Epithelial cell of esophagus (primary cell): ENCODE measurements at places on chromosomes 5 and 9.

DNA sequence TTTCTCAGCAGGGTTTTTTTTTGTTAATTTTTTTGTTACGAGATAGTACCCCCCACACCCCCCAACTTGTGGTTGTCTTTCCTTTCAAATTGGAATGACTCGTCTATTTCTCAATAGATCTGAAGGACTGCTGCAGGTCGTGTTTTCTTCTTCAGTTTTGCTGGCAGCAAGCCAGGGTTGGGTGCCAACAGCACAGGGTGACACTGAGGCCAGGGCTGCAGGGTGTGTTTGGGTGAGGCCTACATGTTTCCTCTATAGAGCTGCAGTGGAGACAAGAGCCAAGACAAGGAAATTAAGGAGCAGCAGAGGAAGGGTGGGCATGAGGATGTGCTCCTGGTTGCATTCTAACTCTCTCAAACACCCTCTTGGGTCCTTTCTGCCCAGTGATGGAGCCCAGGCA, 52.2 kb downstream of the NXNL2 start:
- DNase-seq: peak; percentile 27

DNA sequence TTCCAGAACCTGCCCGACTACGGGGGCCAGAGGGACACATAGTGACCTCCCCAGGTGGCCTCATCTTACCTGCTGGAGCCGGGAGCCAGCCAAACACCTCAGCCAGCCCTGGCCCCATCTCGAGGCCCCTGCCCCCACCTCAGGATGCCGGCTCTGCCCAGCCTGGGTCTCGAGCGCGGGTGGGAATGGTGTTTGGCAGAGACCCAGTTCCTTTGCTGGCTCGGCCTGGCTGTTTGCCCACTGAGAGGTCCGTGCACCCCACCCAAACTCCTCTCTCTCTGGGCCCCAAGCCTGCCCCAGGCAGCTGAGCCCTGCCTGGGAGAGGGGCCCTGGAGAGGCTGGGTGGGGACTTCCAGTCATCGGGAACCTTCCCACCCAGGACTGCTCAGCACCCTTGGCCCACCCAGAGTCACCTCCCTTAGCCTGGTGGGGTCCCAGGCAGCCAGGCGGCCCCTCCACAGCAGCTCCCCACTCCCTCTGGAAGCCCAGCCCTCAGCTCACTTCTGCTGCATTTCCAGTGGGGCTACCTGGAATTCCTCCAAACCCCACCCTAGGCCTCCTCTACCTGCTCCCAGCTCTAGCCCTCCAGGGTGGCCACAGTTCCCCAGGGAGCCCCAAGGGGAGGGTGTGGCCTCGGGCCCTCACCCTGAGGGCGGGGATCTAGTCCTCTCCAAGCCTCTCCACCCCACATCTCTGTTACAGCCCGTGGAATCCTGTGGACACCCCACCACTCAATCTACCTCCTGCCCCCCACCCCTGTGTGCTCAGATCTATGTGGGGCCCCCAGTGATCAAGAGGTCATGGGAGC, 42.4 kb upstream of the UBAC1 start:
- no peak for DNase-seq

DNA sequence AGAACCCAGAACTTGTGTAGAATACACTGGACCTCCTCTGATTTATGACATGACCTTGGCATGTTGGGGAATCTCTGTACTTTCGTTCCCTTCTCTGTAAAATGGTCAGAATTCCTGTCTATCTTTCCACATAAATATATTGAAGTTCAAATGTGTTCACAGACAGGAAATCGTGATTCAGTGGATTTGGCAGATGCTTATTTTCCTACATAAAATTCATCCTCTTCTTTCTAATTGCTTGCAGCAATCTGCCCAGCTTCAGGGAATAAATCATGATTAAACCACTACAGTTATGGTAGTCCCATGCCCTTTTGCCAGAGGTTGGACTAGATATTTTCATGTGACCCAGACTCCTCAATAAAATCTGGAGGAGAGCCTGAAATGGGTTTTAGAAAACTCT, 52.1 kb upstream of the ARL15 start:
- no peak for DNase-seq

- DNase-seq: peak; percentile 40
Observed at GRCh38 chr5:179700401-179700918, 1.7 kb downstream of the CANX start.

- DNase-seq: peak; percentile 38
Observed at GRCh38 chr9:114908805-114909448, 21.5 kb downstream of the TNFSF8 start.

- DNase-seq: no peak
Observed at GRCh38 chr9:70802758-70803436, 318.5 kb downstream of the TRPM3 start.

DNA sequence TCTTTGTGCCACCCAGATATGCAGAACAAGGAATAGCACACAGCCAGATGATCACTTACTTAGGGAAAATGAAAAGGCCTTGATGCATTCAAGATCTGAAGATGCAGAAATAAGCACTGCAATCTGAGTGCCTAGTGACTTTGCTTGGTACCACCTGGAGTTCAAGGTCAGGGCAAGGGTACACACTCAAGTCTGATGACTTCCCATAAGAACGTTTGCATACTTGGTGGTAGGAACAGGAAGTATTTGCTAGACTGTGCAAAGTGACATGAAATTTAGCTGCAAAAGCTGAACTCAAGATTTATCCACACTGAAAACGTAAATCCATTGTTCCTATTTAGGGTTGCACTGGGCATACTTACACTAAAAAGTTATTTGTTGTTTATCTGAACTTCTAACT, 177.1 kb downstream of the PIK3R1 start:
- DNase-seq: no peak

DNA sequence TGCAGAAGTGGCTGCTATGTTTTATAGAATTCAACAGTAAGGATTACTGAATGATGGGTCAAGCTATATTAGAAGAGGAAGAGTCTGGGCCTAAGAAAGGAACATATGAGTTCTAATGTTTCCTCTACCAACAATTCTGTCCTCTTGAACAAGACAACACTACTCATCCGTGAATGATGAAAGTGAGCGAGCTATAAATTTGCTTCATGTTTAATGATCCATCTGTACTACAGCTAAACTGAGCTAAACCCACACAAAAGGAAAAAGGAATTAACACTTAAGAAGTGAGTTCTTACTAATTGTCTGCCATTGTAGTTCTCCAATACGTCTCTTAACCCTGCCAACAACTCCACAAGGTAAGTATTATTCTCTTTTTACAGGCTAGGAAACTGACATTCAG, 204.4 kb downstream of the GLIS3 start:
- DNase-seq: no peak

- DNase-seq: peak; percentile 60
Observed at GRCh38 chr5:94524841-94525697, 93.3 kb downstream of the KIAA0825 start.

DNA sequence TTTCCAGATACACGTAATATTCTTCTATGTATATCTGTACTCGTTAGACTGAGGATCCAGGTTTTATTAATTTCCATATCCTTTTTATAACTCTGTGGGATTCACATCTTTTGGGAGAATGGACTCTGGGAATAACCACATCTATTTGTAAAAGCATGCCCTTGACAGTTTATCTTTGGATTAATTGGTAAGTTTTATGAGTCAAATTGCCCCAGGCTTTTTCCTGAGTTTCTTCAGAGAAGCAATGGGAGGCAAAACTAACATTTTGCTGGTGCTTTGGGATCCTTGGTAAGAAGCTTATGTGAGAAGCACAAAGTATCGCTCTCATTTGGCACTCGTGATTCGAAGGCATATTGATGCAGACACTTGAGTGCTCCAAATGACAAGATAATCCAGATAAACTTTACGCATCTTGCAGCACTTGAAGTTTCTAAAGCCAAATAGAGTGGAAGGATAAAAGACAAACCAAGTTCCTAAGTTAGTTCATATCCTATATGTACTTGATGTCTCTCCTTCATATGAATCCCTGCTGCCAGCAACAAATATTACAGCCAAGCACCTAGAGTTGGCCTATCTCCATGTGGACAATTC, 324.7 kb downstream of the TLE4 start:
- peak; percentile 57 for DNase-seq

DNA sequence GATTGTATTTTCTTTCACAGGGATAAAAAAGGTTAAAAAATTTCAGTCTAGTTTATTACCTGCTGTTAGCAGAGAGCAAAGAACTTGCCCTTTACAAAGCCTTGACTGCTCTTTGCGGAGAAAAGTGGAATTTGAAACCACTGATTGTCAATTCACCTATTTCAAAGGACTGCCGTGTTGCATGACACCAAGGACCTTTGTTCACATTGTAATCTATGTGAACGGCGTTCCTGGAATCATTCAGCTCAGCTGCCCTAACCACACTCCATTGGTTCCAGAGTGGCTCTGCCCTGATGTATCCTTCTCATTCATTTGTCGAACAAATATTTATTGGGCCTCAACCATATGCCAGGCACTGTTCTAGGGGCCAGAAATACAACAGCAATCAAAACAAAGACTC, 377.5 kb upstream of the RFX3 start:
- DNase-seq: no peak

- no peak for DNase-seq
Observed at GRCh38 chr5:157047898-157048297, 11.0 kb downstream of the HAVCR1 start.

DNA sequence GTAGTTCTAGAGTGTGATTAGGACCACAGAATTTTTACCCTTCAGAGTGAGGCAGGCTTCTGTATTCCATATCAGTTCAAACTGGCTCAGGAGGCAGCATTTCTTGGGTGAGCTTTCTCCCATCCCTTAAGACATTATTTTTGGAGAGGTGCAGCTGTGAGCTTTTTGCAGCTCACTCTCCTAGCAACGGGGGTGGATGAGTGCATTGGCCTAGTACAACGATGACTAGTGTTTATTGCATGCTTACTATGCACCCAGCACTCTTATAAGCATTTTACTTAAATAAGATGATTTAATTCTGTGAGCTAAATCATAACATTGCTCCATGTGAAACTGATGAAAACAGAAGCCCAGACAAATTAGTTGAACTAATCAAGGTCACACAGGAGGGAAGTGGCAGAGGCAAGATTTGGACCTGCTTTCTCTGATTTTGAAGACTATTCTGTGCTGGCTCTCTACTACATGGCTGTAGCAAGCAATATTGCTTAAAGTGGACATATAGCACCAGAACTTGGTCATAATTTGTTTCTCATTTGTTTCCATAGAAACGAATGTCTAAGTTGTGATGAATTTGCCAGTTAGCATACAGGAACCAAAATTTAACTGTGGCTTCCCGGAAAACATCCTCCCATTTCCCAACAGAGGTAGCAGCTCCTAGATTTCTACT, 372.1 kb upstream of the RIOK2 start:
- DNase-seq: peak; percentile 49

- DNase-seq: peak; percentile 11
Observed at GRCh38 chr9:28688172-28688571, 1114.9 kb upstream of the C9orf72 start.

- DNase-seq: no peak
Observed at GRCh38 chr5:73955271-73955846, 329.4 kb downstream of the ARHGEF28 start.

DNA sequence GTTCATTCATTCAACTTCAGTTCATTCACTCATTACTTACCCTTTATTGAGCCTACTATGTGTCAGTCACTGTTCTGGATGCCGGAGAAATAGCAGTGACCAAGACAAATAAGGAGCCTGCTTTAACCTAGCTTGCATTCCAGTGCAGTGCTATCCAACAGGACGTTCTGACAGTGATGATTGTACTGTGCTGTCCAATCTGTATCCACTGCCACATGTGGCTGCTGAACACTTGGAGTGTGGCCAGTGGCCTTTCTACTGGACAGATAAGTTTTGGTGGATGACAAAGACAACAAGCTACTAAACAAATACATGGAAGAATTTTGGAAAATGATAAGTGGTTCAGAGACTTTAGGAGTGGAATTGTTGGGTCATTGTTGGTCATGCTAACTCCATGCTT, 33.6 kb downstream of the SUB1 start:
- DNase-seq: no peak

DNA sequence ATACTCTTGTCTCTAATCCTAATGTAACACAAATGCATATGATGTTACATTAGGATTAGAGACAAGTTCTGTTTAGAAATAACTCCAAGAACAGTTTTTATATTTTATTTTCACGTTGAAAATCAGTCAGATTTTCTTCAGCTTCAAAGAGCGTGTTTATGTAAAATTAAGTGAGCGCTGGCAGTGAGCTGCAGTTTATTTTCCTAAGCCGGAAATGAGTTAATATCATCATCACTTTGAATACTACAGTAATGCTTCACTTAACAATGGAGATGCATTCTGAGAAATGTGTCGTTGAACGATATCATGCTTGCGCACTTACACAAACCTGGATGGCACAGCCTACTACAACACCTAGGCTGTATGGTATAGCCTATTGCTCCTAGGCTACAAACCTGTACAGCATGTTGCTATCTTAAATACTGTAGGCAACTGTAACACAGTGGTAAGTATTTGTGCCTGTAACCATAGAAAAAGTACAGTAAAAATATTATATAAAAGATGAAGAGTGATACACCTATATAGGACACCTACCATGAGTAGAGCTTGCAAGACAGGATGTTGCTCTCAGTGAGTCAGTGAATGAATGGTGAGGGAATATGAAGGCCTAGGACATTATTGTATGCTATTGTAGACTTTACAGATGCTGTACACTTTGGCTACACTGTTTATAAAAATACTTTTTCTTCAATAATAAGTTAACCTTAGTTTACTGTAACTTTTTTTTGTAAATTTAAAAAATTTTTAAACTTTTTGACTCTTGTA, 65.9 kb upstream of the C5orf46 start:
- DNase-seq: peak; percentile 62

- peak; percentile 32 for DNase-seq
Observed at GRCh38 chr5:7078901-7079300, 317.0 kb upstream of the ADCY2 start.

DNA sequence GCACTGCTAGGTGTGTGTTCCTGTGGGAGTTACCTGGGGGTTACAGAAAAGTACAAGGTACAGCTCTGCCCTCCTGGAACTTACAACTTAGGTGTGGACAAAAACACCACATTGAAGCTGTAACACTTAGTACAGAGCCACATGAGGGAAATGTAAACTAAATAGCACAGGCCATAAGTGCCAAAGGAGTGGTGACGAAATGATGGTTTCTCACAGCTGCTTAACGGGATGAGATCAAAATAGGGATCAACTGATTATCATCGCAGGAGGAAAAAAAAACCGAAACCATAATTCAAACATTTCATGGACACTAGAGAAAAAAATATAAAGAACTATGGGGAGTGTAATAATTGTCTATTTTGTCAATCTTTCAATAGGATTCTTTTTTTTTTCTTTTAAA, 5.9 kb downstream of the LIX1 start:
- DNase-seq: no peak

- peak; percentile 43 for DNase-seq
Observed at GRCh38 chr5:123344816-123345426, 78.3 kb downstream of the CEP120 start.

GRCh38 chr5:156093024-156093423, 233.9 kb upstream of the SGCD start:
- no peak for DNase-seq

DNA sequence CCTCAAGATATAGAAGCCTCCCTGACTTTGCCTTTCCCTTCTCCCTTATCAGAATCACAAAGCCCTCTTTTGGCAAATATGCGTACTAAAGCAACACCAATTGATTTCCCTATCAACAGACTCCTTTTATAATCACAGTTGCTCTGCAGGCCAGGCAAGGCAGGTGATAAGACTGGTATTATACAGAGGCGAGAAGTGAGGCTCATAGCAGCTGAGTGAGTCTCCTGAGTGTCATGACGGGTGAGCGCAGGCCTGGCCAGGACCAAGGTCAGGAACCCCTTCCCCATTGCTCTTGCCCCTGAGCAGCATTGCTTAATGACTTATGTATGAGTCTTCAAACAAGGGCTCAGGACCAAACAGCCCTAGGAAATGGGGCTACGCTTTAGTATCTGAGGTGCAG, 70.8 kb downstream of the FBXO38 start:
- DNase-seq: no peak
